Activated naive CD4-positive, alpha-beta T cell treated with Interleukin-2 at 50 U/mL for 16 hours (primary cell): ENCODE measurements at places on chromosomes 2 and 18.

- no peak for DNase-seq
These were observed 55.1 kb downstream of the AOX1 start for GRCh38 chr2:200640901-200641300.

DNA sequence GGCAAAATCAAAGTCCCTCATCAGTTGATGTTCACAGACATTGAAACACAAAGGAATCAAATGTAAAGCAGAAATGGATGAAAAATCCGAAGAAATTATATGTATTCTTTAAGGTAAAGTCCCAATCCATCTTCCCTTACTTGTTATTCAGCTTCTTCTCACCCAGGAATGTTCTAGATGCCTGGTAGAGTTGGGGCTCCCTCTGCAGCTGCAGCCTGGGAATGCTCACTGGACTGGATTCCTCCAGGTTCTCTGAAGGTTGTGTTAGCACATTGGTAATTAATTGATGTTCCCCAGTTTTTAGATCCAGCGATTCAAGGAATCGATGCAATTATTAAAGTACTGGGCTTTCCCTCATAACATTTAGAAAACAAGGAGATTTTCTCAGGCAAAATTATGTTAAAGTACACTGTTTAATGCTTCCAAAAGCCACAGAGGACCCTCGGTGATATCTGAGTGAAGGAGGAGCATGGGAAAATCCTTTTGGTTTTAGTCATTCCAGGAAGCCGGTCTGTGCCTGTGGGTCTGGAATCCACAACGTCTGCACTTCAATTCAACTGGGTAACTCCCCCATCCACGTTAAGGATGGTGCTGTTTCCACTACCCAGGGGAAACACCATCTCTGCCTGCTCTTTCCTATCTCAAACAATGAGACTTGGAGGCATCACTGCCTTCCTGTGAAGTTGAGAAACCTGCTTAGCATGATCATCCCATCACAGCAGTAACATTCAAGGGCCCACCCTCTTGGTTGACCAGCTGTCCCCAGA is 22.0 kb downstream of the NTSR2 start:
- no peak for DNase-seq

GRCh38 chr18:44245019-44245418 is 435.7 kb upstream of the SETBP1 start:
- no peak for DNase-seq

DNA sequence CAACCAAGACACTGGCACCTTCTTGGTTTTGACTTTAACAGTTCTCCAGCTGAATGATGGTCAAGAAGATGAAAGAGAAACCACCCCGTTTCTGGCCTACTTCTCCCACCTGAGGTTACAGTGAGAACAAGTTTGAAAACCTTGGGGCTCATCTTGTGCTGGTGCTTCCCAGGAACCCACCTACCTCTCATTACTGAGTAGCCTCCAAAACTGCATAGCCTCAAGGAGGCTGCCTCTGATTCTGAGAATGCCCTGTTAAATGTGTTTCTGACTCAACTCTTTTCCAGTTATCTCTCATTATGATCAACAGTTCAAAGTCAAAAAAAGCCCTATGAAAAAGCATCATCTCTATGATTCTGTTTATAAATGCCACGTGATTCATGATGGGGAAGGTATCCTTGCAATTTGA is 121.9 kb downstream of the CACNB4 start:
- no peak for DNase-seq

- DNase-seq: no peak
These were observed 126.6 kb downstream of the TMEM131 start for GRCh38 chr2:97868986-97869721.

DNA sequence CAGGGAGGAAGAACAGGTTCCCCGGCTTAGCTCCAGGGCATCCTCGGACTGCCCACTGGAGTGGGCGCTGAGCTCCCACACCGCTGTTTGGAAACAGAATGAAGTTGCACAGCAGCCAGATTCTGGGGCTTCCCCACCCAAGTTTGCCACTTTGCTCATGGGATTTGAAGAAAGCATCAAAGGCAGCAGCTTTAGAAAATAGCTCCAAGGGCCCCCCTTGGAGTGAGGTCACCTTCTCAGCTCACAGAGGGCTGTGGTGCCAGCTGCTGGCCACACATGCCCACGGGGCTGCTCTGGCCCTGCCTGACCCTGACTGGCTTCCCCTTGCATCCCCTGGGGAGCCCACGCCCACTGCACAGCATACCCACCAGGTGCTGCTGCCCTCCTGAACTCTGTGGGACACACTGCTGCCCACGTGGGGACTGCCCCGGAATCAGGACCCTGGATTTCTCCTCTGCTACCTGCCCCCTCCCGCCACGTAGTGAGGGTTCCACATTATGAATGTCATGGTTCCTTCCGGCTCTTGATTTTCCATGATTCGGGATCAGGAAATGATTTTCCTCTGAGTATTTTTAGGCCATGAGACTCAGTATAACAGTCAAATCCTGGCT is 70.3 kb downstream of the TGOLN2 start:
- no peak for DNase-seq

DNA sequence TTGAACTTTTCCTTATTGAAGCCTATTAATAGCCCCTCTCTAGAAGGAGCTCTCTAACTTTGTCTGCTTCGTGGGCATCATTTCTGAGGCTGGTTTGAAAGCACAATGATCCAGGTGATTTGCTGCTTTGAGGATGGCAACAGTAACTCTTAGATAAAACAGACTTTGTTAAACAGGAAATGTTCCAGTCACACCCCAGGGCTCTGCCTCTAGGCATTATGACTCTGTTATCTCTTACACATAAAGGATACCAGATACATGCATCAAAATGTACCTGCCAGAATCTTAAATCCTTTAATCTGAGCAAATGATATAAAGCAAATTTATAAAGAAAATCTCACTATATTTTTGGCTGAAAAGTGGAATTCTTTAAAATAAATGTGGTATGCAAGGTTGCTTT is 52.3 kb downstream of the GAD1 start:
- DNase-seq: no peak

GRCh38 chr2:43221763-43222474 is 4.5 kb downstream of the ZFP36L2 start:
- DNase-seq: peak; percentile 55

DNA sequence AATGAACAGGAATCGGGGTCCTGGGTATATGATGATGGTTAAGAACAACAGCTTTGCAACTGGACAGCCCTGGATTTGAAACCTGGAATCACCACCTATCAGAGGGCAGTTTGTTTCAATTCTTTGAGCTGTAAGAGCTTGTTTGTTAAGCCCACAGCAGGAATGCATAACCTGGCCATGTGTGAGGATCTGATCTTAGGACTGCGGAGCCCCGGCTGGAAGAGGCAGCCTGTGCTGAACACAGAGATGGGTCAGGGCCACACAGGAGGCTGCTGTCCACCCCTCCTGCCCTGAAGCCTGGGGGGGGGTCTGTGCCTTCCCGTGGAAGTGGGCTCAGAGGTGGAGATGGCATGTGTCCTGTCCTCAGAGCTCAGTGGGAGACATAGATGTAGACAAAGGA is 24.3 kb downstream of the TPO start:
- no peak for DNase-seq
